Lung microvascular endothelial cell (primary cell): ENCODE measurements at places on chromosomes 2 and 18. TPM values are rescaled to one million over a fixed set of nuclear protein-coding genes. Genes with fewer than 3 reads are reported as not detected.

Gene LBX2
- total RNA-seq, result 0.20 and 0.65 TPM in 2 replicates

Gene FOXD4L1
- under 0.01 TPM in 2 replicates for total RNA-seq

Gene ACADL
- not detected in 2 replicates for total RNA-seq

Gene PROKR1
- not detected in 2 replicates for total RNA-seq

Gene NCOA1
- 5.0 and 10.7 TPM in 2 replicates for total RNA-seq

Gene NDC80
- total RNA-seq, result 3.2 and 13.1 TPM in 2 replicates

GRCh38 chr2:191069606-191070005 lies 55.6 kb upstream of the STAT1 start:
- DNase-seq, result no peak

GRCh38 chr2:26011990-26012856 lies 21.7 kb upstream of the RAB10 start:
- DNase-seq, result peak; percentile 73

DNA sequence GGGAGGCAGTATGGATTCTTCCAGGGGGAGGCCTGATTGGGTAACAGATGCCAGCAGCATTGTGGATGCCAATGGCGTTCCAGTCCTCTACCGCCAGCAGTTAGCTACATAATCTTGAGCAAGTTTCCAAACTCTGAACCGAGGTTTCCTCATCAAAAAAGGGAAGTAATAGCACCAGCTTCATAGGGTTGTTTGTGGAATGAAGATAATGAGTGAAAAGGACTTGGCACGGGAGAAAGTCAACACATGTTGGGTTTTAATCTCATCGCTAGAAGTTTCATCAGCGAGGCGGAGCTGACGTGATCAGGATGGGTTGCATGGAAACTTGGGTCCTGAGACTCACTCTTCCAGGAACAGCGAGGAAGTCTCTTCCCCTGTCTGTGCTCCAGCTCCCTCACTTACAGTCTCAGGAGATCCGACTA lies 266.7 kb downstream of the SH3BP4 start:
- DNase-seq, result no peak

- DNase-seq, result peak; percentile 2
Measured at GRCh38 chr2:36326286-36326685, 29.3 kb upstream of the CRIM1 start.

DNA sequence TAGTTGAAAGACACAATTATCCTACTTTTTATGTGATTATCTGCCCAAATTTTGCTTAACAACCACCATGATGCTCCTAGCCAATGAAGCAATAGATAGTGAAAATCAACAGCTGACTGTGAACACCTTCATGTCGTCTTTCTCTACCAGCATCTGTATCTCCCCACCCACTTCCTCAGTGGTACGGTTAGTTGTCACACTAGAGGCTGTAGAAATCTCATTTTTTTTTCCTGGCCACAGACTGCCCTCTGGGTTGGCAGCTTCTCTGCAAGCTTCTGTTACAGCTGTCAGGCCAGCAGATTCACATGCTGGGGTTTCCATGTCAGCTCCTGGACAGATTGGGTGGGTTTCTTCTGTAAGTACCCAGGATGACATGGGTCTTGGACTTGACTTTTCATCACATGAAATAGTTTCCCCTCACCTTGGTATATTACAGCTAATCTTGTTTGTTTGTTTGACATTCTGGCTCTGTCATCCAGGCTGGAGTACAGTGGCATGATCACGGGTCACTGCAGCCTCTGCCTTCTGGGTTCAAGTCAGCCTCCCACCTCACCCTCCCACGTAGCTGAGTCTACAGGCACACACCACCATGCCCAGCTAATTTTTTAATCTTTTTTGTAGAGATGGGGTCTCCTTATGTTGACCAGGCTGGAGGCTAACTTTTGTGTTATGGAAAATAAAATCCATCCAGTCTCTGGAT lies 24.3 kb downstream of the STAT4 start:
- no peak for DNase-seq

DNA sequence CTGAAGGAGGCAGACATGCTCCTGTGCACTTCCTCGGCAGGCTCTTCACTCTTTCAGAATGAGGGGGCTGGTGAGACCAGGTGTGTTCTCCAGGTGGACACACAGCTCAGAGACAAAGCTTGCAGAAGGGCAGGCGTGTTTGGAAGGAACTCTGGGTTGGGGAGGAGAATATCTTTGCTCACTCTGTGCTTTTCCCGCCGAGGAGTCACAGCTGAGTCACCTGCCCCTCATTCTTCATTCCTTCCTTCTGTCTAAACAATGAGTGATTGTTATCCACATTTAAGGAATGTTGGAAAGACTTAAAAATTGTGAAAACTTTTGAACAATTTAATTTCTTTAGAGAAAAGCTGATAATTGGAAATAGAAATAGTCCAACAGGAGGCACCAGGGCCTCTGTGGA lies 126.3 kb upstream of the TPO start:
- DNase-seq, result no peak

DNA sequence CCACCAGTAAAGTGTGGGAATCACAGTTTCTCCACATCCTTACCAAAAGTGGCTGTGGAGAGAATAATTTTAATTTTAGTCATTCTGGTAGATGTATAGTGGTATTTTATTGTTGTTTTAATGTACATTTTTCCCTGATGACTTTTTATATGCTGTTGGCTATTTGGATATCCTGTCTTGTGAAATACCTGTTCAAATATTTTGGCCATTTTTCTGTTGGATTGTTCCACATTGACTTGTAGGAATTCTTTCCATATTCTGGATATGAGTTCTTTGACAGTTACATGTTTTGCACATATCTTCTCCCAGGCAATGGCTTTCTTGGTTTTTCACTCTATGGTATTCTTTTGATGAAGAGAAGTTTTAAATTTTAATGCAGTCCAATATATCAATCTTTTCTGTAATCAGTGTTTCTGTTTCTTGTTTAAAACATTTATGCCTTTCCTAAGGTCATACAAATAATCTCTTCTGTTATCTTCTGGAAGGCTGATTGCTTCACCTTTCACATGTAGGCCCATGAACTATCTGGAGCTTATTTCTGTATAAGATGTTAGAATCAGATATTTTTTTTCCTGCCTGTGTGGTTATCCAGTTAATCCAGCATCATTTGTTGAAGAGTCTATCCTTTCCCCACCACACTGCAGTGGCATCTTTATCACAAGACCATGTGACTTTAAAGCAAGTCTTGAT lies 19.0 kb downstream of the AFTPH start:
- no peak for DNase-seq

DNA sequence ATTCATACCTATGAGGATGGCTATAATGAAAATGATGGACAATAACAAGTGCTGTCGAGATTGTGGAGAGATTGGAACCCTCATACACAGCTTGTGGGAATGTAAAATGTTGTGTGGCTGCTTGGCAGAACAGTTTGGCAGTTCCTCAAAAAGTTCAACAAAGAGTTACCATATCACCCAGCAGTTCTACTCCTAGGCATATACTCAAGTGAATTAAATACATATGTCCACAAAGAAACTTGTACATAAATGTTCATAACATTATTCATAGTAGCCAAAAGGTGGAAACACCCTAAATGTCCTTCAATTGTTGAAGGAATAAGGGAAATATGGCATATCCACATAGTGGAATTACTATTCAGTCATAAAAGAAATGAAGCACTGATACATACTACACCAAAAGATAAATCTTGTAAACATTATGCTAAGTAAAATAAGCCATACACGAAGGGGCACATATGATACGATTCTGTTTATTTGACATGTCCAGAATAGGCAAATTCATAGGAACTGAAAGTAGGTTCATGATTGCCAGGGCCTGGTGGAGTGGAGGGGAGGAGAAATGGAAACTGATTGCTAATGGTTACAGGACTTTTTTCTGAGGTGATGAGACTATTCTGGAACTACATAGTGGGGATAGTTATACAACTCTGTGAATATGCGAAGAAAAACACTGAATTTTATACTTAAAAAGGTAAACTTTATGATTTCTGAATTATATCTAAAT lies 92.1 kb downstream of the ADAM23 start:
- DNase-seq, result no peak

DNA sequence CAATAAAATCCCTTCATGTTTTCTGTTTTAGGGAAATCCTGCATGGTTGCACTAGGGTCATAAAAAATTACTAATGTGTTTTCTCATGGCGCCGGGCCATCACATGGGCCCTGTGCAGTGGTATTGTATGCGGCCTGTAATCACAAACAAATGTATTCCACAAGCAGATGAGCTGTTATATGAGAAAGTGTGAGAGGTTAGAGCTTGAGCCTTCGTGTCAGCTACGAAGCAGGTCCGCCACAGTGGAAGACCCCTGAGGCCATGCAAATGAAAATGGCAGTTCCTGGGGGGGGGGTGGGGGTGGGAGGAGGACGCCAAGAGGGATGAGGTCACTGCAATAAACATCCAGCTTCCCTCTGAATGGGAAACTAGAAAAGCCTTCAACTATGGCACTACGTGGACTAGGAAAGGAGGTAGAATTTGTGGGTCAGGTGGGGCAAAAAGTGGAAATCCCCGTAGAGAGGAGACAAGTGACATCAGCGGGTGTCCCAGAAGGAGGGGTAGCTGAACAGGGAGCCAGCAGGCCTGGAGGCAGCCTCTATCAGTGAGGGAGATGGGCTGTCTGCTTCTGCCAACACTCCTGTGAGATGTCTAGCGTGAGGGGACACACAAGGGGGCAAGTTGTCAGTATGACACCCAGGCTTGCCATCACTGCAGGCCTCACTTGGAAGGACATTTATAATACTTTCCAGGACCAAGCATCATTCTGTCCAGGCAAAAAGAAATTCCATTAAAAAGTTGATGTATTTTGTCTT lies 130.3 kb upstream of the CTAGE1 start:
- no peak for DNase-seq

DNA sequence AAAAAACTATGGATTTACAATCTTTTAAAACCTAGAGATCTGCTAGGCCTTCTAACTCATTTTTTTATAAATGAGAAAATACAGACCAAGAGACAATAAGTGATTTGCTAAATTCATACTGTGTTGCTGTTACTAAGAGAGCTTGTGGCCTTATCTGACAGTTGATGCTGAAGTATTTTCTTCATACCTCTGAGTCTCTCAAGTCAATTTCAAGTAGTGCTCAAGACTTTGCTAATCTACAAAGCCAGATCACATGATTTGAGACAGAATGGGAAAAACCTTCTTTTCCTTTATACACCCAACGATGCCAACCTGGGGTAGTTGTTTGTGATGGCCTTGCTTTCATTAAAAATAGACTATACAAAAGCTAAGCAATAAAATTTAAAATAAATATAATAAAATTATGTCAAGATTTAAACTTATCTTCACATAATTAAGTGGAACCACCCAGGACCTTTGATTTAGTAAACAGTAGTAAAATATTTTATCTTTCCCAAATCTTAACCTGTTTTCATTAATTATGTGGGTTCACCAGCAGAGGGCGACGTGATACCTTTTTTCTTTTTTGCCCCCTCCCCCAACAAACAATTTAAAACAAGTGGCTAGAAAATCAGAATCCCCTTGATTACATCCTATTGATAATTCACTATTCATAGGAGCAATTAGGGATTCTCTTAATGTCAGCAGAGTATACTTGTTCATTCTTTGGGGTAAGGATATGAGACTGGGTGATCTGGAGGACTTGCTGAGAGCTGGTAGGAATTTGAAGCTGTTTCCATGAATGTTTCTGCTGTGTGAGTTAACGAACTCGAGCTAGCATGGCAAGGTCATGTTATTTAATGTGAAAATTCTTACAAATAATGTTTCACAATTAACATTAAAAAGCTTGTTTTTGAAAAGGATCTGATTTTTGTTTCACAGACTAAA lies 49.6 kb upstream of the SLC5A7 start:
- DNase-seq, result peak; percentile 3

DNA sequence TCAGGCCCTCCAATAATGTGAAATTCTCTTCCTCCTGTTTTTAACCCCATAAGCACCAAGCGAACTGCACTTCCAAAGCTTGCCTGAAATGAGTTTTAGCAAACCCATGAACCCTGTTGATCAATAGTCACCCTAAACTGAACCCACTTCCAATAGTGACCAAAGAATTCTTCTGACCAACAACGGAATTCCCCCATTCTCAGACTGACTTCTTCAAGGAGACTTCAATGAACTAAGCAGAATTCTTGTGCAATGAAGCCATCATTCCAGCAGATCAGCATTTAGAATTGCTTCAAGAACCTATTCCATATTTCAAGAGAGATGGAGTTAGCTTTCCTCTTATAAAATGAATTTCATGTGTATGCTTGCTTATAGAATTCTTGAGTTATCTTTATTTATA lies 176.9 kb upstream of the FN1 start:
- peak; percentile 40 for DNase-seq

- DNase-seq, result no peak
Measured at GRCh38 chr2:81007104-81007503, 702.6 kb upstream of the LRRTM1 start.

DNA sequence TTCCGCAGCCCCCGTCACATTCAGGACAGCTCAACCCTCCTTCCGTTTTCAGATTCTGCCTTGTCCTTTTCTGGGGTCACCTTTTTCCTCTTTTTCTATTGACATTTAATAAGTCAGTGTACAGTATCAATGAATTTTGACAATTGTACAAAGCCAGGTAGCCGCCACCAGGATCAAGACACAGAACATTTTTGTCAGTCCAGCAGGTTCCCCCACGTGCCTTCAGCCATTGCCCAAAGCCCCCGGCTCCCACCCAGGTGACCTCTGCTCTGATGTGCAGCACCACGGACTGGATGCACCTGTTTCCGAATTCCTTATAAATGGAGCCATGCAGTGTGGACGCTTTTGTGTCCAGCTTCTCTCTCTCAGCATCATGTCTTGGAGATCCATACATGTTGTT lies 30.0 kb downstream of the CROCC2 start:
- no peak for DNase-seq

GRCh38 chr2:109721135-109721534 lies 73.0 kb upstream of the RGPD5 start:
- no peak for DNase-seq

DNA sequence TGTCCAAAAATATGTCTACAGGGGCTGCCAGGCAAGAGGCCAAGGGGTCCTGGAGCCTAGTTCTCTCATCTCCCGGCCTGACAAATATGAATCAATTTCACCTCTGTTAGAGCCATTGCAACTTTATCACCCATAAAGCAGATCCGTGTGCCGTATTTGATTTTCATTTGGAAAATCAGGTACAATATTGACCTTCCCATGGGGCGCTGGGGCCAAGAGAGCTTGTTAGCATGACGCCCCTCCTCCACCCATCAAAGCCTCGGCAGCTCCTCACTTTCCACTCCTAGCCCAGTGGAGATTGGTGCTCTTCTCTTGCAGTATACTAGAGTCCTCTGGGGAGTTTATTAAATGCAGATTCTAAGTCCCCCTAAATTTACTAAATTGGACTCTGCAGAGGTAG lies 96.8 kb downstream of the CAPN13 start:
- no peak for DNase-seq

DNA sequence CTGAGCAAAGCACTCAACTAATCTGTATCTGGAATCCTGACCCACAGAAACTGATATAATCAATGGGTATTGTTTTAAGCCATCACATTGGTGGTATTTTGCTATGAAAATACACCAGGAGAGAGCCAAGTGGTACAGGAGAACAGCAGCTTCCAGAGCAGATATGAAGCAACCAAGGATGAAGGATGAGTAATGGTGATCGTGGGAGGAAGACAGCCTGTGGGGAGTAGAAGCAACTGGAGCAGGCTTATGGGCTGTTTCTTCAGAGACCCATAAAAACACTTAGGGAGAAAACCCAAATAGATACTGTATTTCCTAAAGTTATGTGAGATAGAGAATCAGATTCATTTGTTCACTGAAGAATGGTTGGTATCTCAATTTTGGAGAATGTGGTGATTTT lies 330.8 kb downstream of the NUP35 start:
- DNase-seq, result no peak
